HT1080 (cell line): ENCODE measurements at places on chromosomes 1 and 21.

DNA sequence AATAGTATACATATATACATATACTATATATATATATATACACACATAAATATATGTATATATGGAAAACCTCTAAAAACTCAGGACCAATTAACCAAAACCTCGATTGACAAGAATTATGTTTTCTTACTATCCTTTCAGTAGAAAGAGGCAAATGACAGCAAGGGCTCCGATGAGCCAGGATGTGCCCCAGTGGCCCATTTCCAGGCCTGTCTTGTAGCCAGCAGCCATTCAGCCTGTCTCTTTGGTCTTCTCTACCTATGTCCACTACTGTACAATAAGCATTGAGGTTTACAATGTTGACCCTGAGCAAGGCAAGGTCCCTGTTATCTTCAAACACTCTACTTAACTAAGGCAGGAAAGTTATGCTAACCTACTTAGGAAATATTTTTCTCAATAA, 9.8 kb downstream of the KCNA2 start:
- DNase-seq, result no peak

DNA sequence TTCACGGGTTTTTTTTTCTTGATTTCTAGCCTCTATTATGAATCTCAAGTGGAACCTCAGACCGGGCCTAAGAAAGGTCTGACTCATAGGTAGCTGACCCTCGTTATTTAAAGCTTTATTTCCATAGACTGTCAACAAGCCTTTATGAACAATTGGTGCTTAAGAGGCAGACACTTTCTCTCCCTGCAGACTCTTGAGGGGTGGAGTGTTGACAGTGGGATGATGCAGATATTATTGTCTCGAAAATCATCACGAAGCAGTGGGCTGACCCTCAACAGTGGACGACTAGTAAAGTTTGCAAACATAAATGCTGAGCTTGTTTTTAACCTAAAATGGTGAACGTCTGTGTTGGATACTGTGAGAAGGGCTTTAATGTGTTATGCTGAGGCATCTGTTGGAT, 1.8 kb downstream of the SFT2D2 start:
- DNase-seq, result no peak

- DNase-seq, result no peak
These were observed 8.6 kb upstream of the MOV10 start for GRCh38 chr1:112665857-112666256.

DNA sequence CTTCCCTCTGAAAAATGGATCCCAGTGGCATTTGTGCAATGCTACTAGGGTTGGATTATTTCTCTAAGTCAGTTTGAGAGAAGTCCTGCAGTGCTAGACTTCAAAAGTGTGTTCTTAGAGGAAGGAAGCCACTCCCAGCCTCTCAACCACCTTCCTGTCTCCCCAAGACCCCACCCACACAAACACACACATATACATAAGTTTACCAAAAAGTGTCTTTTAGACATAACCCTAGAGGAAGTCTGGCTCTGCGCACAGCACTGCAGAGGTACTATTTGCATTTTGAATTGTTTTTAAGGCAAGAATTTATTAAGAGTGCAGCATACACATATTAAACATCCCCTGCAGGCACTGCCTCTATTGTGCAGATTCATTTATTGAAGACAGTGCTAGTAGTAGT, 127.3 kb downstream of the HHIPL2 start:
- no peak for DNase-seq

- no peak for DNase-seq
These were observed 11.6 kb upstream of the MAPKAPK2 start for GRCh38 chr1:206672844-206673758.

- peak; percentile 81 for DNase-seq
These were observed 392.2 kb downstream of the VAV3 start for GRCh38 chr1:107572674-107573211.

DNA sequence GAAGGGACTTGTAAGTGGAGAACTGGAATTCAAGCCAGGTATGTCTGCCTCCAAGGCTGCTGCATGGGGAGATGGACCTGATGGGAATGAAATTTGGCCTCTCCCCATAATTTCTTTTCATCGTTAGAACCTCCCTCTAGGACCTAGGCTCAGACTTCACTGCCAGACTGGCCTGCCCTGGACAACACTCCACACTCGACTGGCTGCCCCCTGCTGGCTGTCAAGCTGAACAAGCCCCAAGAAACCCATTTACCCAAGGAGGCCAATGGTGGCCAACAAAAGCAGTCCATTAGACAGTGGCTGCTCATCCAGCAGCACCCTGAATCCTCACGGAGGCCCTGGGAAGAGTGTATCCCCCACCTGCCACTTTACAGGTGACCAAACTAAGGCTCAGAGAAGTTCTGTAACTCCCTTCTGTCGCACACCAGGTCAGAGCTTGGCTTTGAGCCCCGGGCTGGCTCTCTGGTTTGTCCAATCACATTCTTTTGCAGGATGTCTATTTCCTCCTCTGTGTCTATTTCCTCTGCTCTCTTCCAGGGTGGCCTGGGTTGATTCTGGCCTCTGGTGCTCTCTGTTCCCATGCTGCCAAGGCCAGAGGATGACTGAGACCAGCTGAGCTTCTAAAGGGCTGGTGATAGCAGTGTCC, 3.8 kb downstream of the RNF186 start:
- DNase-seq, result peak; percentile 42

- no peak for DNase-seq
These were observed 398.1 kb upstream of the LYPLAL1 start for GRCh38 chr1:218775501-218776021.

DNA sequence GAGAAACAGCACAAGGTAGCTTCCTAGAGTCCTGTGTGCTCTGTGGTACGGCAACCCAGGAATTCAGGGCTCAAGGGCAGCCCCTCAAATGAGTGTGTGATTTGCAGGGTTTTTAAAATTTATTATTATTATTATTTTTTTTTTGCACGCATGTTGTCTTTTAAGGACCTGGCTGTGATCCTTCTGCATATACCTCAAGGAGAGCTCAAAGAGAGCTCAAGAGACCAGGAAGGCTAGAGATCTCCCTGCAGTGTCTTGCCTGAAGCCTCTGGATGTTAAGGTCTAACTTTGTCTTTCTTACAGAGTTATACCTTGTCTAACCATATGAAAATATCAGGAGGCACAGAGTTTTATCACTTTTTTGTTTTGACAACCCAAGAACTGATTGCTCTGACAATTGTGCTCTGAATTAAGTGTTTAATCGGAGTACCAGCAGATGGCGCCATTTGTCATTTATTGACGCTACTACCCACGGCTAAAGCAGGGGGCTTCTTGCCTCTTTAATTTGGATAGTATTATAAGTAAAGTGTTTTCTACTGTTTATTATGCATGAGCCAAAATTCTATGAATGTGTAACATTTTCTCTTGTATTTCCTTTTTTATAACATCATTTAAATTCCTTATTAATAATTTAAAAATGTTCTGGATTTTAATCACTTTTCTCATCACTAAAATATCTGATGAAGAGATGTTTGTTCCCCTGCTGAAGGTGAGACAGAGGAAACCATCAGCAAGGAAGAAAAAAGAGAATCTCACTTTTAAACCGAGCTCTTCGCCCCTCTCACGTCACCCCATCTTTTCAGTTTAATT, 35.8 kb upstream of the LMO4 start:
- DNase-seq, result peak; percentile 46

DNA sequence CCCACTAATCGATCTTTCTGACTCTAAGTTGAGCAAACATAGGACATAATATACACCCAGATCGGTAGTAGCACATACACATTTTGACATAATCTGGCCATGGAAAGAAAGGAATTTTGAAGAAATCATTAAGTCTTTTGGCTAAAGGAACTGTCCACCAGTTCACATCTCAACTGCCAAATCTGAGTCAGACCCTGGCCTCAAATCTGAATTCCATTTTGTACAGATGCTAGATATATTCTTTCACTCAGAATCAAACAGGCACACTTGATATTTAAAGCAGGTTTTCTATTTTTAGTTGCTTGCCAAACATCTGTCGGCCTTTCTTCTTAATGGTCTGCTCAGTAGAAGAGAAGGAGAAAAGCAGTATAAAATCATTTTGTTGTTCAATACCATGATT, 281.8 kb downstream of the BARHL2 start:
- DNase-seq, result no peak

- DNase-seq, result peak; percentile 99
These were observed 15.4 kb downstream of the LMNA start for GRCh38 chr1:156129687-156130577.

- DNase-seq, result no peak
These were observed 51.2 kb upstream of the NFASC start for GRCh38 chr1:204819495-204819894.

- peak; percentile 83 for DNase-seq
These were observed 9.3 kb upstream of the CACYBP start for GRCh38 chr1:174990382-174990999.

- DNase-seq, result no peak
These were observed 16.4 kb downstream of the KCNA10 start for GRCh38 chr1:110502402-110503151.

DNA sequence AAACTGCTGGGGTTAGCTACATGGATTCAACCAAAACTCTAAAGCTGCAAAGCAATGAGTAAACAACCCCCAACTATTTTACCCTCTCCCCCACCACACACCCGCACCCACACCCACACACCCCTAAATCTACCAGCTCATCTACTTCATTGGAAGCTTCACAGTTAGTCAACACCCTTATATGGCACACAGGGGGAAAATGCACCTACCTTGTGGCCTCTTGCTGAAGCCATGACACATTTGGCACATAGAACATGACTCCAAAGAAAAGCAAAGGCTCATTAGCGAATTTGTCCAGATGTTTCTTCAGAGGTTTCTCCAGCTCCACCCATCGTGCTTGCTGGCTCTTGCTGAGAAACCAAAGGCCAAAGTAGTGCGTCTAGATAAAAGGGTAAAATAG, 99.8 kb downstream of the PTPN14 start:
- DNase-seq, result no peak

- DNase-seq, result peak; percentile 43
These were observed 769 bp downstream of the GPSM2 start for GRCh38 chr1:108877348-108878159.

DNA sequence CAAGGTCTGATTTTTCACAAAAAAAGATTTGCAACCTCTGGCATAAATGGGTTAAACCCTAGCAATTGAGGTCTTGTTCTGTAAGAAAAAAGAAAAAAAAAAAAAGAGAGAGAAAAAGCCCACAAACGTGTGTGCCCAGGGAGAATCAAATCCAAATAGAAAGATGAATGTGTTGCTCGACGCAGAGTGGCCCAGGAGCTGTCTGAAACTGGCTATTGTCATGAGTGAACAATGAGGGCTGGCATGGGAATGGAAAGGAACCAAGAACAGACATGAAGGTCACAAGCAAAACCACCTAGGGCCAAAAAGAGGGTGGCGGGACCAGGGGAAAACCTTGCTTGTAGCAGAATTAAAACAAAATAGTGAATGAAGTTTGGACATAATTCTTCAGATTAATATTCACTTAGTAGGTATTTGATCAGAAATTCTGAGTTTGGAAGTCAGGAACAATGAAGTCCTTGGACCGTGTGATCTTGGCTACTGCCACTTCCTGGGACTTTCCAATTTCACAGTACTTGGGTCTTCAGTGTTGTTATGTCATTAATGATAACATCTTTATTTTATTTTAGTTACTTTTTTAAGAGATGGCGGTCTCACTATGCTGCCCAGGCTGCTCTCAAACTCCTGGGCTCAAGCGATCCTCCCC, 3.1 kb downstream of the ENO1 start:
- DNase-seq, result peak; percentile 54

- no peak for DNase-seq
These were observed 239.1 kb upstream of the RUNX1 start for GRCh38 chr21:35288238-35288637.

GRCh38 chr1:32934535-32934934, 30.1 kb downstream of the RNF19B start:
- no peak for DNase-seq

DNA sequence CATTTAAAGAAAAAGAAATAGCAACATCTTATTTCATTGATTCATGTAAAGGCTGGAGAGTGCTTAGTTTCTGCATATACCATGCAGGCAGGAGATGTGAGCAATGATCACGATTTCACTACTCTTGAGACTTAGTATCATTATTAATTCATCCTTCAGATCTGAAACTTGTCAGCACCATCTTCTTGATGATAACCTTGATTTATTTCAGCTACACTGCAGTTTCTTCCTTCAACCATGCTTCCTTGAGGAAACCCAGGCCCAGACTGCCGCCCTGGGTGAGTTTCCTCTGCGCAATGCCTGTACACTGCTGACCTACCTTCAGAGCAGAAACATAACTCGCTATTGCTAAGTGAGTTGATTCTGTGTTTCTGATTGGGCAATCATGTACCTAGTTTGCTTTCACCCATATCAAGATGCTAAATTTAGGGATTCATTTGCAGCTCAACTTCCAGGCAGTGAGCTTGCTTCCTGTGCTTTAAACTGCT, 13.5 kb upstream of the BCL10 start:
- no peak for DNase-seq
